Thoracic aorta (tissue), 2 donors: ENCODE measurements at places on chromosomes 1 and 21.

DNA sequence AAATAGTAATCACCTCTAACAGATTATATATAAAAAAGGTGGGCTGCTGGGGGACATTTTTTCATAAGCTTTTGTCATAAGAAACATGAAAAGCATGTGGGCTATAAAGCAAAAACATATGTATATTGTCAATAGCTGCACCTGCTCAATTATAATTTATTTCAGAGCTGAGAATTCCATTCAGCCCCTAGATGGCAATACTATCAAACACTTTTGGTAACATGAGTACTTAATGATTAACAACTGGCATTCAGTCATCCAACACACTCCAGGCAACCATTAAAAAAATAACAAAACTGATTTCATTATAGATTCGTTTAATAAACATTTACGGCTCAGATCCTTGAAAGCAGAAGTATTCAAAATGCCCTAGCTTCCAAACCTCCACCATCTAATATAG lies 115.1 kb downstream of the KCTD3 start:
- no peak for DNase-seq

- no peak for DNase-seq
Observed at GRCh38 chr1:117599286-117600221, 6.3 kb upstream of the TENT5C start.

DNA sequence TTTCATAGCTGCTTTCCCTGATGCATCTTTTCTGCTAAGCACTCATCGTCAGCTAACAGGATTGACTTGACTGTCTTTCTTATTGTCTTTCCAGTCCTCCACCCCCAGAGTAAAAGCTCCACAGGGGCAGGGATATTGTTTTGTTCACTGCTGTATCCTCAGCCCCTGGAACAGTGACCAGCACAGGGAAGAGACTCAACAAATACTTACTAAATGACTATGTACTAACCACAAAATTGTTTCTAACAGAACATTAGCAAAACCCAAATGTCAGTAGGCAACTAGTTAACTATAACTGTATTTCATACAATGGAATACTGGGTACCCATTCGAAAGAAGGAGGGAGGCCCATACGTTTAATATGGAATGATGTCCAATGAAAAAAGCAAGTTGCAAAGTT lies 53.0 kb downstream of the BCAR3 start:
- DNase-seq: no peak

DNA sequence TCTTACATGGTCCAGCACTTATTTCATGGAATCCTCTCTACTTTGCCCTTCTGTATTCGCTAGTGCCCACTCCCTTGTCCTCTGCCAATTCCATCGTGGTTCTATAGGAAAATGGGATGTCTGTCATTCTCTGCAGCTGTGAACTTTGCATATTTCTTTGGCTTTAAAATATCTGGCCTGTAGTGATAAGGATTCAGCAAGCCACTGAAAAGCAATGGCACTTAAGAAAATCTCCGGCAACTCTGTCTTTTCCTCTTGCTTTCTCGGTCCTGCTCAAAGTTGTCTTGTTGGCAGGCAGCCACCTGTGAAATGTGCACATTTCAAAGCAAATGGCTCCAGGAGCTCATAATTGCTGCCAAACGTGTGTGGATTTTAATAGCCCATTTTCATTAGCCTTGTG lies 91.8 kb downstream of the CHD1L start:
- DNase-seq: no peak

- DNase-seq: no peak
Observed at GRCh38 chr1:246304484-246305259, 202.4 kb downstream of the SMYD3 start.
